ENCODE measurements at places on chromosomes 13 and 19.

DNA sequence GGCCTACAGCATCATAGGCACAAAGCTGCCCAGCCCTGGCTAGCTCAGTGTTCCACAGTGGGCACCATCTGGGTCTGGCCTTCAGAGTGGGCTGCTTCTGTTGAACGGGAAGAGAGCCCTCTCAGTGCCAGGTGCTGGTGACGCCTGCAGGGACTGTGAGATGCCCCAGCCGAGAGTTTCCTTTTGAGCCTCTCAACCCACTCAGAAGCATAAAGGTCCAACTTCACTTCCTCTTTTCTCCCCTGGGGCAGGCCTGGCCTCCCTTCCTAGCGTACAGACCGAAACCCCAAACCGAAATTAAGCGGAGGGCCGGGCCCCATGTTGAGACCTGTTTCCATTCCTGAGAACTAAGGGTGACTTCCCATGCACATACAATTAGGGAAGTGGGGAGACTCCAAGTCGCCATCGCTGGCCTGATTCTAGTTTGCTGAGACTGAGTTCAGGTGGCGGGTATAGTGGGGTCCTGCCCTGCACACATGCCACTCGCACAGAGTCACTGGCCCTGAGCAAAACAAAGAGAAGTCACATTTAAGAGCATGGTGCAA lies 6.9 kb downstream of the RAB8A start:
- peak; percentile 97 for DNase-seq

GRCh38 chr19:42246143-42246921 lies 3.9 kb upstream of the GSK3A start:
- no peak for DNase-seq

- no peak for DNase-seq
These were observed 65.7 kb downstream of the ZNF536 start for GRCh38 chr19:30437869-30438268.

DNA sequence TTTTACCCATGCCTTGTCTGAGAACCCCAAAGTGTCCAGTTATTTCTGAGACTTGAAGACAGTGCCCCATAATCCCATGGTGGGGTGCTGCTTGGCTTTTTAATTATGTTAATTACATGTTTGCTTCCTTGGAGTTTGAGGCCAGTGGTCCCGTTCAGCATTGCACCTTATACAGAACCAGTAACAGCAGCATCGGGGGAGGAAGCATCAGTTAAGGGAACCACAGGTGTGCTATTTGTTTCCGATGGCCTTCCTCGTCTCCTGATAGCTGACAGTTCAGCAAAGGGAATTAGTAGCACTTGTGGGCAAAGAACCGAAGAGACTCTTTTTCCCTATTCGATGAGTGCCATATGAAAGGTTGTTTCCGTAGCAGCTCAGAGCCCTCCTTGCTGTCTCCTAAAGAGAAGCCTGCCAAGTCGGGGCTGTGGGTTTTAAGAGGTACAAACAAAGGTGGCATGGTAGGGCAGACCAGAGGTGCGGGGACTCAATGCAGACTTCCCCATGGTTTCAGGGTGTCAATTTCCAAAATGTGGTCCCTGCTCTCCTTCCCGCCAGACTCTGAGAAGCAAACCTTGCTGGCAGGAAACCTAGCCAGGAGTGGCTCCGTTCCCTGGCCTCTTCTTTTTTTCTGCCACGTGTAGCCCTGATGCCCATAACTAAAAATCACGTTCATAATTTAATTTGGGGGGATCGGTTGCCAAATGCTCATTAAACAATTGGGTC lies 225.2 kb upstream of the TSHZ3 start:
- DNase-seq = no peak

GRCh38 chr13:43260999-43261398 lies 237.6 kb downstream of the DNAJC15 start:
- DNase-seq = no peak

DNA sequence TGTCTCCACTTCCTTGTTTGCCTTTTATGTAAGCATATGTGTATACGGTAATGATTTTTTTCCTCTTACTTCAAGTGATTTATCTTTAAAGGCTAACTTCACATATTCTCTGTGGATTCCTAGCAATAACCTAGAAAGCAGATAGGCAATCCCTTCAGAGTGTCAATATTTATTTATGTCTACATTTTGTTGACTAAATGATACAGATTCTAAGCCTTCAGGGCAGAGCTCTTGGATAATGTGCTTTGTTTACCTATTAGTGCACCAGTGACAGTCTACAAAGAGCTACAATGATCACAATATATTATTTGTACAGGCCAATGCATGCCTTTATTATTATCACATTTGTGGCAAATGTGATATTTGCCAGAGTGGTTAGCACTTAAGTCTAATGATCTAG lies 406.2 kb downstream of the EFNB2 start:
- DNase-seq = no peak

- DNase-seq = peak; percentile 18
These were observed 35.8 kb upstream of the MEDAG start for GRCh38 chr13:30870049-30870884.

DNA sequence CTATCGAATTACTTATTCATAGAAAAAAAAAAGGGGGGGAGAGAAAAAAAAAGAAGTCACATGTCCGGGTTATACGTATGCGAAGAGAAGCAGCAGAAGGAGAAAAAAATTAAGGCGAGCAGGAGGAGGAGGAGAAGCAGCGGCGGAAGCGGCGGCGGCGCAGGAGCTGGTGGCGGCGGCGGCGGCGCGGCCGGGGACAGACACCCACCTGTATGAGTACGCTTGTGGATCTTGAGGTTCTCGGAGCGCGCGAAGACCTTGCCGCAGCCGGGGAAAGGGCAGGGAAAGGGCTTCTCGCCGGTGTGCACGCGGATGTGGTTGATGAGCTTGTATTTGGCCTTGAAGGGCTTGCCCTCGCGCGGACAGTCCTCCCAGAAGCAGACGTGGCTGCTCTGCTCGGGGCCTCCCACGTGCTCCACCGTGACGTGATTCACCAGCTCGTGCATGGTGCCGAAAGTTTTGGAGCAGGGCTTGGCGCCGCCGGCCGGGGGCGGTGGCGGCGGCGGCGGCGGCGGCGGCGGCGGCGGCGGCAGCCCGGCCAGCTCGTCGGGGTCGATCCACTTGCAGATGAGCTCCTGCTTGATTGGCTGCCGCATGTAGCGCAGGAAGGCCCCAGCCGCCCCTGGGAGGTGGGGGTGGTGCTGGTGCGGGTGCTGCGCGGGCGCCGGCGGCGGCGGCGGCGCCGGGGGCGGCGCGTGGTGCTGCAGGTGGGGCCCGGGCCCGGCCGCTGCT lies 1.5 kb downstream of the ZIC5 start:
- no peak for DNase-seq

DNA sequence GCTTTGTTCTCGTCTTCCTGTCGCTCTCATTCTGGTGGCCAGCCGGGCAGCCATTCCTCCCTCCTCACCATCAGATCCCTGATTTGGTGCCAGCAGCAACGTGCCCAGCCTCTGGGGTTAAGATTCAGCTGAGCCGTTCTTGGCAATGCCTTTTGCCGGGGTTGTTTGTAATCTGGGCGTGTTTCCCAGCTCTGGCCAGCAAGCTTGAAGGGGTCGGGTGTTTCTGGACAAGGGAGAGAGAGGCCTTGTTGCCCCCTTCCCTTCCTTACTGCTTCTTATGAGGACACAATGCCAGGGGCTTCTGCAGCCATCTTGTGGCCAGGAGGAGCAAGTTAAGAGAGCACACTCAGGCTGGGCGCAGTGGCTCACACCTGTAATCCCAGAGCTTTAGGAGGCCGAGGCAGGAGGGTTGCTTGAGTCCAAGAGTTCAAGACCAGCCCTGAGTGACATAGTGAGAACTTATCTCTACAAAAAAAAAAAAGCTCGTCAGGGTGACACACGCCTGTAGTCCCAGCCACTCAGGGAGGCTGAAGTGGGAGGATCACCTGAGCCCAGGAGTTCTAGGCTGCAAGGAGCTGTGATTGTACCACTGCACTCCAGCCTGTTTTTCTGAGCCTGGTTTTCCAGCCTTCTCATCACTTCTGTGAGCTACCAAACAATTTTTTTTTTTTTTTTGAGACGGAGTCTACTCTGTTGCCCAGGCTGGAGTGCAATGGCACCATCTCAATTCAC lies 10.7 kb upstream of the CRTC1 start:
- DNase-seq = no peak

DNA sequence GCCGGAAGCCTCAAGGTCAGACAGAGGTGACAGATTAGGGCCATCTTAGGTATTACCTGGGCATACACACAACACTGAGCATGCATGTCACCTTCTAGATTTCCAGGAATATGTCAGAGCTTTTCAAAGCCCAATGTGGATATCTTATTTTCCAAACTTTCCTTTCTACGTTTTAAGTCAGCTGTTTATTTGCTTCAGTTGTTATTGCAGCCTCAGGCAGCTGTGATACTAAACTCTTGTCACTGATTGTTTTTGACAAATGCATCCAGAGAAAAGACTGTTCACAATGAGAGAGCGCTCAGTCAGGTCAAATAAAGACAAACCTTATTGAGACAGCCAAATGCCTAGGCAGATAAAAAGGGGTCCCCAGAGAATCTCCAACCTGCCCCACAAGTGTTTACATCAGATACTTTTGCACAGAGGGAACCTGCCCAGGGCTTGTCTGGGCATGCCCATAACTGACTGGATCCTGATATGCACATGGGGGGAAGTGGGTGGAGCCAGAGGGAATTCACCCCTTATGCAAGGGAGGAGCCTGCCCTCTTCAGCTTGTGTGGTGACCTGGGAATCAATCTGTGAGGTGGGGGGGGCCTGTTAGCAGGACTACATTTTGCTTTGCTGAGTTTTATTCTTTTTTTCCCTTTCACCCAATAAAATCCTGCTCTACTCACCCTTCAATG lies 28.5 kb downstream of the MED4 start:
- DNase-seq = peak; percentile 25
